ENCODE measurements at places on chromosomes 4 and X.
A peak's percentile ranks its signal among the peaks of the same experiment; 100 is the strongest.

DNA sequence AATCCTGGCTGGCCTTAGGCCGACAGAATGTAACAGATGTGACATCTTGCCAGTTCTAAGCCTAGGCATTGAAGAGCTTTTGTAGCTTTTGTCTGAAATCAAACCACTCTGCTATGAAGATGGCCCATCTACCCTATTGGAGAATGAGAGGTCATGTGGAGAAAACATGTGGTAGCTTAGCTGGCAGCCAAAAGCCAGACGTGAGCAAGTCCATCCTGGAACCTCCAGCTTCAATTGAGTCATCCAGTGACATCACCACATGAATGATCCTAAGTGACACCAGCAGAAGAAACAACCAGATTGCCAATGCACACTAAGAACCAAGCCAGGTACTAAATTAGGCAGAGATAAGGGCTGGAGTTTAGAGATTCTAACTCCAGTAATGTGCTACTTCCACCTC lies 154.8 kb upstream of the ZFP42 start:
- no peak for DNase-seq

DNA sequence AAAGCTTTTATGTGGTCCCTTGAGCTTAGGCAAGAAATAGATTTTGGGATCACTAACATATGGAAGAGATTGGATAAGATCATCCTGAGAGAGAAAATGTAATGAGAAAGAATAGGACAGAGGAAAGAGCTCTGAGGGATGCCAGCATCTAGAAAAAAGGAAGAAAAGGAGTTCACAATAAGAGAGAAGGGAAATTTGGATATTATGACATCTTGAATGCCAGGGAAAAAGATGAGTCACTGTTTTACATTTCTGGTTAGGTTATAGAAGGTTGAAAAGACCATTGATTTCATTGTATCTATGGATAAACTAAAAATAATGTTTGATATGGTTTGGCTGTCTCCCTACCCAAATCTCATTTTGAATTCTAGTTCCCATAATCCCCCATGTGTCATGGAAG lies 208.5 kb downstream of the MAD2L1 start:
- DNase-seq: no peak

- DNase-seq: no peak
These were observed 119.7 kb downstream of the ATG4A start for GRCh38 chrX:108211301-108211700.

DNA sequence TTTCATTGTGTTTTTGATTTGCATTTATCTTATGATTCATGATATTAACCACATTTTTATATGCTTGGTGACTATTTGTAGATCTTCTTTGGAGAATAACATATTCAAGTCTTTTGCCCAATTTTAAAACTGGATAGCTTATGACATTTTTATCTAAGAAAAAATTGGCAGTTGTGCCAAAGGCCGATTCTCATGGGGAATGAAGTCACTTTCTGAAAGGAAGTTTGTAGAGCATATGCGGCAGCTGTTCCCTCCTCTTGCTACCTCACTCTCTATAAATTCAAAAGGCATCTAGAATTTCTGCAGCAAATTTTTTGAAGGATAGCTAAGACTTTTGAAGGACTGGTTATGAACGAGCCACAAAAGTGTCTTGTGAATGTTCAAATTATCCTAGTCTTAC lies 2353.5 kb downstream of the ARAP2 start:
- DNase-seq: no peak

DNA sequence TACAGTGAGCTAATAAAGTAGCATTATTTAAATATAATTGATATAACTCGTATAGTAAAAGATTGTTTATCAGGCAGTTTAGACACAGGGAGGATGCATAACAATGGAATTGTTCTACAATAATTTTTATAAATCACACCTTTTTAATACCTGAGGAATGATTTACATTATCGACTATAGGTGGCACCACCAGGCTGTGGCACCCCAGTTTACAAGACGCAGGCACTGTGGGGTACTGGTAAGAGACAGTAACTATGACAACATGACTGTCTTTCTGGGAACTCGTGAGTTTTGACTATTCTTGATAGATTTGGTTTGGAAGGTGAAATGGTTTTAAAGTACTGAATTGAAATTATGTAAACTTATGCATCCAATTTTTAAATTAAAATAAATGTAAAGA lies 27.1 kb upstream of the STBD1 start:
- DNase-seq: no peak

DNA sequence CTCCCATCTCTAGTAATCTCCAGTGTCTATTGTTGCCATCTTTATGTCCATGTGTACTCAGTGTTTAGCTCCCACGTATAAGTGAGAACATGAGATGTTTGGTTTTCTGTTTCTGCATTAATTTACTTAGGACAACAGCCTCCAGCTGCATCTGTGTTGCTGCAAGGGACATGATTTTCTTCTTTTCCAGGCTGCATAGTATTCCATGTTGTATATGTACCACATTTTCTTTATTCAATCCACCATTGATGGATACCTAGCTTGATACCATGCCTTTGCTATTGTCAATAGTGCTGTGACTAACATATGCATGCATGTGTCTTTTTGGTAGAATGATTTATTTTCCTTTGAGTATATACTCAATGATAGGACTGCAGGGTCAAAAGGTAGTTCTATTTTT lies 18.6 kb upstream of the ANKRD17 start:
- DNase-seq: no peak

- DNase-seq: peak; percentile 9
These were observed 63.6 kb upstream of the NKX1-1 start for GRCh38 chr4:1469607-1470392.

DNA sequence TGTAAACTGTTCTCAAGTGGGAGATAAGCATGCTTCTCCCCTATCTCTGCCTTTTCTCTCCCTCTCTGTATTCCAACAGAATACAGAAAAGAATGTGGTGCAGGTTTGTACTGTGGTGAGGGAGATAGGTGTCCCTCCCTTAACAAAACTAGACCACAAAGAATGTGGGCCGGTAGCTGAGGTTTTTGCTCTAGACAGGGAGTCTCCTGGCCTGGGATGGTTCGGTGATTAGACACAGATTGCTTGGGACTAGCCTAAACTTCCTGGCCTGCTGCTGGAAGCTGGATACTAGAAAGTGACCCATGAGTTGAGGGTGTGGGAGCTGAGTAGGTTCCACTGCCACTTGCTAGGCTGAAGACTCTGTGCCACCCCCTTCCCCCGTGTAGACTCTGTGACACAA lies 143.0 kb downstream of the CXXC4 start:
- no peak for DNase-seq

- no peak for DNase-seq
These were observed 108.1 kb downstream of the DHX15 start for GRCh38 chr4:24476282-24476681.

DNA sequence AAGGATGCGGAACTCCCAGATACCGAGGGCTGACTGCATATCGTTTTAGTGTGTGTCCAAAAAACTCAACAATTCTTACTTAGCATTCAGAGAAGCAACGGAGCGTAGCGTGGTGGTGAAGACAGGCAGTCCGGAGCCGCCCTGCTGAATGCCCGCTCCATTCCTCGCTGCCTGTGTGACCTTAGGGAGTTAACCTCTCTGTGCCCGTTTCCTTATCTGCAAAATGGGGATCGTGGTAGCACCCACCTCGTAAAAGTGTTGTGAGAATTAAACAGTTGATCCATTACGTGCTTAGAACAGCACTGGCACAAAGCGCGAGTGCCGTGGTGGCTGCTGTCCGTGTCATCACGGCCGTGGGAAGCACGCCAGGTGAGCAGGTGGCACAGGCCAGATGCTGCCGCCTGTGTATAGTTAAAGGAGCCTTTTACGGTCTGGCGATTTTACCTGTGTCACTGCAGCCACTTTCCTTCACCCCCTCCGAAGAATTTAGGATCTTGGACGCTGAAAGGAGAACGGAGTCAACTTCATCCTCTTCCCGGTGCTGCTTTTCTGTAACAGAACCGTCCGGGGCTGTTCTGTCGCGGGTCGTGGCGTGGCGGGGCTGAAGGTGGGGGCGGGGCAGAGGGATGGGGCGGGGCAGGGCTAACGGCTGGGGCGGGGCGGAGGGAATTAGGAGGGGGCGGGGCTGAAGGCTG lies 885 bp downstream of the CCDC110 start:
- peak; percentile 28 for DNase-seq

GRCh38 chr4:183129675-183130074 lies 30.6 kb downstream of the WWC2 start:
- no peak for DNase-seq

GRCh38 chr4:175536852-175537453 lies 275.1 kb downstream of the GPM6A start:
- no peak for DNase-seq

DNA sequence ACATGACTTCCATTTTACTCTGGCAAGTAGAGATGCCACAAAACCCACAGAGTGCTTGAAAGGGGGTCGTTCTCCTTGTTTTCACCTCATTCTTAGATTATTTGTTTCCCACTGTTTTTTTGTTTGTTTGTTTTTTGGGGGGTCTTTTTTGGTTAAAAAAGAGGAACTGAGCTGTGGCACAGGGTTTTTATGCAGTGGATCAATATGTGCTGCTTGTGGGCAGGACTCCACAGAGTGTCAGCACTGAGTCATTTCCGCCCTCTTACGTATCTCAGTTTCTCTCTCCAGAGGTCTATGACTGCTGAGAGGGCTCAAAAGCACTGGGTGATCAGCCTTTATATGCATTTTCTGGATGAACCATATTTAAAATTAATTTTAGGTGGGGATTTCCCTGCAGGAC lies 268.1 kb upstream of the GRID2 start:
- DNase-seq: no peak

DNA sequence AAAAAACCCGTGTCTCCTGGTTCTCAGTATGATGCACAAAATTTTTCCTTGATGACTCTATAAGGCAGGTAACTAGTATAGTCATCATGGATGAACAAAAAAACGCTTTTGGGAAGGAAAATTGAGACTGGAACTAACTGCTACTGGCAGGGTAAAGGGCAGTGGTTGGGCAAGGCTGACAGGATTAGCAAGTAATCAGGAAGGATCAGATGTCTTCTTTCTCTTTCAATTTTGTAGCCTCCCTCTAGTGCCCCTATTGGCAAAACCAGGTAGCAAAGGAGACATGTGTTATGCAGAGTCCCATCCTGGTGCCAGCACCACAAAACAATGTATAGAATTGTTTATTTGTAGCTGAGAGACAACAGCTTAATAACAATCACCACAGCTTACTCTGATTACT lies 12.8 kb upstream of the SLITRK4 start:
- no peak for DNase-seq

DNA sequence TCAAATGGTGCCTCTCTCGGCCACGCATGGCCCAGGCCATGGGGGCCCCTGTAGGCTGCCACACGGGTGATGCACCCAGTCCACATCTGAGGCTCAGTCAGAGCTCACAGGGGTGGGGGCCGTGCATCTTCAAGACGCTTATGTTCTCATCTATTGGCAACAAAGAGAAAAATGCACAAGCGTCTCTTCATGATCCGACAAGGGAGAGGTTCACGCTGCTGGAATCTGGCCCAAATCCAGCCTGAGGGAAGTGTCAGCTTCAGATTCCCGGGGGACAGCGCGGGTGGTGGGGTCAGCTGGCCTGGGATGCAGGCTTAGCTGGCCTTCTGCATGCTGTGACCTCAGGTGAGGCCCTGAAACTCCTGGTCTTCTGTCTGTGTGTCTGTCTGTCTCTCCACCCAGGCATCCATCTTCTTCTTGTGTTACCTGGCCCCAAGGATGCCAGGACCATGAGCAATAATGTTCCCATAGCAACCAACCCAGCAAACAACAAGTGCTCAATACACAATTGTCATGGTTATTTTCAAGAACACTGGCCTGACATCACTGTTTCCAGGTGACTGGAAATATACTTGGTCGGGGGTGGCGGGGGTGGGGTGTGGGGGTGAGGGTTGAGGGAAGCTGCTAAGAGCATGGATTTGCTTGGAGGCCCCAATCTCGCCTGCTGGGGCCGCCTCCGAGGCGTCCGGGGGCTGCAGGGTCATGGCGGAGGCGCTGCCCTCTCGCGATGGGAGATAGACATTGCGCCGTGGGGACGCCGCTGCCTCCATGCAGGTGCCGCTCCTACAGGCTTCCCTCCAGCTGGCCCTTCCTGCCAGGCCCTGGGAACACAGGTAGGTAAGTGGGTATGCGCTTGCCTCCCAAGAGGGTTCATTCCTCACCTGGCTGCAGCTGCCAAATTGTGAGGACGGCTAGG lies 48.3 kb downstream of the ABLIM2 start:
- peak; percentile 77 for DNase-seq

- no peak for DNase-seq
These were observed 349.8 kb upstream of the CPEB2 start for GRCh38 chr4:14652522-14652921.

DNA sequence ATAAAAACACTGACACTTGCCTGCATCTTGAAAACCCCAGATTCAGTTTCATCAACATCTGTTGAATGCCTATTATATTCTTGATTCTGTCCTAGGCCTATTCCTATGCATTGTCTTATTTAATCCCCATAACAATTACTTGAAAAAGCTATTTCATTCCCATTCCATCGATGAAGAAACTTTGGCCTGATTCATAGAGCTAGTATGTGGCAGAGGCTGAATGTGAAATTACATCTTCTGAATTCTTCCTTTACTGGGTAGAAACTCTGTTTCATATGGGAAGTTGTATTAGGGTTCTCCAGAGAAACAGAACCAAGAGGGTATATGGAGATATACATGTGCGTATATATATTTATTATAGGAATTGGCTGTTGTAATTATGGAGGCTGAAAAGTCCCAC lies 35.0 kb upstream of the SLC4A4 start:
- no peak for DNase-seq

DNA sequence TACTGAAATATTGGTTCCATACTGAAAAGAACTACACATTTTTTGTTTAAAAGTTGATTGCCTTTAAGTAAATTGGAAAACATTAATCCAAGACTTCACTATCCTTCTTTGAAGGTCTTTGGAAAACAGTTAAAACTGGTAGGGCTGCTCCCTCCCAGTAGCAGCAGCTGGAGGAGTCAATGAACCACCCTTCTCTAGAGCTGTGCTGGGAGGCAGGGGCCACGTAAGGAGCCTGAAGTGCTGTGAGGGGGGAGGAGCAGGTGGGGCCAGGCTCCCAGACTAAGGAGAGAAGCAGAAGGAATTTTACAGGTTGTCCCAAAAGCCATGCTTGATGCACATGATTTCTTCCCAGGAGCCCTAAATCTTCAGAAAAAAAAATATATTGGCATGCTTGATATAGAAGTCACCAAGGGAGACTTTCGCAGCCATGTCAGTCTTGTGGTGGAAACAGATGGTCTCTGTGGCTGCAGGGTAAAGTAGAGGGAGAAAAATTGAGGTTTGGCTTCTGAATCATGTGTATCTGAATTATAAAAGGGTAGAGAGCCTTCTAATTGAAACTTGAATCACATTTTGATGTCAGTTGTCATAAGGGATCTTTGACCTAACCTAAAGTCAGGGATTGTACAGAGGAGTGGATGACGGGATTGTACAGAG lies 673.2 kb upstream of the FRG1 start:
- no peak for DNase-seq

DNA sequence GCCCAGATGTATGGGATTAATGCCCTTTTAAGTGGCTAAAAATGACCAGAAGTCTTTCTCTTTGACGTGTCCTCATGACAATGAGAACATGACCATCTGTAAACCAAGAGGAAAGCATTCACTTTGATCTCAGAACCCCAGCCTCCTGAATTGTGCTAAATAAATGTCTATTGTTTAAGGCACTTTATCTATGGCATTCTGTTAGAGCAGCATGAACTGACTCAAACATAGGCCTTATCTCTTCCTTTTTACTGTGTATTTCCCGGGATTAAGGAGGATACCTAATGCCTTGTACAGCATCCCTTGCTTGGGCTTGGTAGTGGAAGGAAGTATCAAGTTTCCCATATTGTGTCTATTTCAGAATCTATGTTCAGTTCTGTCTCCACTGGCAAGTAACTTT lies 47.2 kb upstream of the HS3ST1 start:
- no peak for DNase-seq
